ENCODE measurements at places on chromosomes 5 and 9.

DNA sequence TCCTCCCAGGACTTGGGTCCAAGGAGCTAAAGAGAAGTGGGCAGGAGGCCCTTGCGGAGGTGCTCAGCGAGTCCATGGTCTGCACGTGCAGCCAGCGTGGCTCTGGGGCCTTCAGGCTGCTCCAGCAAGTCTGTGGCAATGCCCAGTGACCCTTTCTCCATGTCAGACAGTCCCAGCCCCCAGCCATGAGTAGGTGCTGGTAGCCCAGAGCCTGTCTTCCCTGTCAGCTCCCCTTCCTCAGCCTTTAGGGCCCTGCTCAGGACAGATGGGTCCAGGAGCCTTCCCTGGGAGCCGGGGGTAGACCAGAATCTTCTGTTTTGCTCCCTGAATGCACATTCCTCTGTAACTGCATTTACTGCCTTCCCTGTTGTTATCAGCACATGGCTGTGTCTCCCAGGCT lies 147.2 kb upstream of the IRX2 start:
- no peak for DNase-seq

DNA sequence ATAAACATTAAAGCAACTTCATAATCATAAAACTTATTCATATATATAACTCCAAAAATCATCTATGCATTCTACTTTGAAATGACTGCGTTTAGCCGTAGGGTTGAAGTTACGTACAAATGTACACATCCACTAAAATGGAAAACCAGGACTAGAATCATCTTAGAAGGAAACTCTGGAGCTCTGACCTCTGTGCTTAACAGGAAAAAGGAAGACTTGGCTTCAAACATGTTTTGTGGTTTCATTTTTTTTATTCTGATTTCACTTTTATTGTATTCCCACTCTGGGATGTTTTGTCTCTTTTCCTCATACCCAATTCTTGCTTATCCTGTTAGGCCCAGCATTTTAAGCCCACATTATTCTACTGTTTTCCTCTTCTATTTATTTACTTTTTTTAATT lies 44.9 kb downstream of the GRAMD2B start:
- DNase-seq, result no peak

GRCh38 chr5:122181863-122182262 lies 52.5 kb downstream of the ZNF474 start:
- no peak for DNase-seq

DNA sequence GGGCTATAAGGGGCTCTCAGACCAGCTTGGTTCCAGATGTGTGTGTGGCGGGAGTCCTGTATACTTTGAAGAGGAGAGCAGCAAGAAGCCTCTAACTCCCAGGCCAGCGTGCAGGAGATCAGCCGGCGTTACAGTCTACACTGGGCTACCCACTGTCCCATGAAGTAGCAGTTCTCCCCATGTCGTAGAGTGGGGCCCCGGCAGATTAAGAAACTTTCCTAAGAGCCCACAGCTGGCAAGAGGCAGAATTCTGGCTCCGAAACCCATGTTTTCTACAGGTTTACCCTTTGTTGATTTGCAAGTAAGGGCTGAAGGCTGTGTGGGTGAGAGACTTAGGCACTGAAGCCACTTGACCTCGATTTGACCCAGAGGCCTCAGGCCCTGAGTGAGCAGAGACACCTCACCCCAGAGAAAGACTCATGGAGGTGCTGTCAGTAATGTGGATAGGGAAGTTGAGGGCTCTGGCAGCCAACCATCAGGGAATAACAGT lies 881 bp upstream of the B4GALT1 start:
- DNase-seq, result no peak

- no peak for DNase-seq
These were observed 17.4 kb upstream of the PITX1 start for GRCh38 chr5:135051399-135051798.

DNA sequence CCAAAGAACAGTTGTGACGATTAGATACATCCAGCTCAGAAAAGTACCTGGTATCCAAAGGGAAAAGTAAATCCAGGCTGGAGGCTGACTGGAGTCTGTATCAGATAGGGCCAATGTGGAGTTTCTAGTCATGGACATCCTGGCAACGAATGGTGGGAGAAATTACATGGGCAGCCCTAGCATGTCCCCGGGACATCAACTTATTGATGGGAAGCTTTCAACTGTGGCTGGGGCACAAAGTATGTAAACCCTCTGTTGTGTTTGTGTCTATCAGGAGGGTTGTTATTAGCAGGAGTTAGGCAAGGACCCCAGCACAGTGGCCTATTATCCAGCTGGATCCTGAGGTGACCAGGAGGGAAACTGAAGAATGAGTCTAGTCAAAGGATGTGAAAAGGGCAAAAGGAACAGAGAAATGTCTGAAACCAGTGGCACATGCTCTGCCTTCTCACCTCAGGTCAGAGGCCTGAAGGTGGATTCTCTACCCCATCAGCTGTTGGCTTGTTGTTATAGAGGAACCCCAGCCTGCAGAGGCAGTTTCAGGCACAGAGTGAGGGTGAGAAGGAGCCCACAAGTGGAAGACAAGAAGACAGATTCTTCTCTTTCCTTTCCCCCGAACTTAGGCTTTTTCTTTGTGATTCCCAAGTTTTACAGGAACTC lies 19.9 kb downstream of the IFNW1 start:
- no peak for DNase-seq
